GM12865 (cell line): ENCODE measurements at places on chromosomes 16 and 17.
A peak's percentile ranks its signal among the peaks of the same experiment; 100 is the strongest.

DNA sequence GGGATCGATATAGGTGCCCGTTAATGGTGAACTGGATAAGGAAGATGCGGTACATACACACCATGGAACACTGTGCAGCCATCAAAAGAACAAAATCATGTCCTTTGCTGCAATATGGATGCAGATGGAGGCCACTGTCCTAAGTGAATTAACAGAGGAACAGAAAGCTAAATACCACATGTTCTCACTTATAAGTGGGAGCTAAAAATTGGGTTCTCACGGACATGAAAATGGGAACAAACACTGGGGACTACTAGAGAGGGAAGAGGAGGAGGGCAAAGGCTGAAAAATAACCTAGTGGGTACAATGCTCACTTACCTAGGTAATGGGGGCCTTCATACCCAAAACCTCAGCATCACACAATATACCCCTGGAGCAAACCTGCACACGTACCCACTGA lies 302.6 kb downstream of the XYLT1 start:
- no peak for DNase-seq

- peak; percentile 10 for DNase-seq
Measured at GRCh38 chr17:49316258-49316570, 45.8 kb downstream of the ZNF652 start.

DNA sequence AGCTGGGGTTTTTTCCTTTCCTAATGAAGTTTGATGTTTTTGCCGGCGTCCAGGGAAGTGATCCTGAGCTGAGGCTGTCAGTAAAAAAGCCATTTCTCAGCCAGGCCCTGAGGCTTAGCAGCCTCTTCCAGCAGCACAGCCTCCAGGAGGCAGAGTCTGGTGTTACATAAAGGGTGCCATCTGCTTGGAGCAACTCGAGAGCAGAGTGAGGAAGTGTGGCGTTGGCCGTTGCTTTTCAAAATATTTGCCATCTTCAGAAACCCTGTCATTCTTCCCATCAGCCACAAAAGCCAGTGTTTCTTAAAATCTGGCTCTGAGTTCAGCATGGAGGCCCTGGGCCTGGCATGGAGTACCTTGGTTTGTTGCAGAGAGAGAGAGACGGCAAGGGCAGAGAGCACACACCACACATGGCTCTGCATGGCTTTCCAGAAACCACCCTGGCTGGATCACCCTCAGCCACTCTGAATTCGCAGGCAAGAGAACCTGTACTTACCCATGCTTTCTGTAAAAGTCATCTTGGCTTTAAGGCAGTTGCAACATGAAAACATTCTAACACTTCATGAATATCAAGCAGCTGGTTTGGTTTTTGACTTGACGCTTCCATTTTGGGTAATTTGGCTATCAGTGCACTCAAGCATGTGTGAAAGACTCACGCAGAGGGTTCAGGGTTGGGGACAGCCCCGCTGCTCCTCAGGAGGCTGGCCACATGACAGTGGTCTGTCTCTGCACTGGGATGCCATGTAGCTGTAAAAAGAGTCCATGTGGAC lies 21.0 kb downstream of the PMM2 start:
- peak; percentile 67 for DNase-seq

GRCh38 chr17:50944054-50944901 lies 78.1 kb upstream of the TOB1 start:
- peak; percentile 58 for DNase-seq

GRCh38 chr17:2736956-2737355 lies 12.5 kb downstream of the CCDC92B start:
- DNase-seq: no peak

DNA sequence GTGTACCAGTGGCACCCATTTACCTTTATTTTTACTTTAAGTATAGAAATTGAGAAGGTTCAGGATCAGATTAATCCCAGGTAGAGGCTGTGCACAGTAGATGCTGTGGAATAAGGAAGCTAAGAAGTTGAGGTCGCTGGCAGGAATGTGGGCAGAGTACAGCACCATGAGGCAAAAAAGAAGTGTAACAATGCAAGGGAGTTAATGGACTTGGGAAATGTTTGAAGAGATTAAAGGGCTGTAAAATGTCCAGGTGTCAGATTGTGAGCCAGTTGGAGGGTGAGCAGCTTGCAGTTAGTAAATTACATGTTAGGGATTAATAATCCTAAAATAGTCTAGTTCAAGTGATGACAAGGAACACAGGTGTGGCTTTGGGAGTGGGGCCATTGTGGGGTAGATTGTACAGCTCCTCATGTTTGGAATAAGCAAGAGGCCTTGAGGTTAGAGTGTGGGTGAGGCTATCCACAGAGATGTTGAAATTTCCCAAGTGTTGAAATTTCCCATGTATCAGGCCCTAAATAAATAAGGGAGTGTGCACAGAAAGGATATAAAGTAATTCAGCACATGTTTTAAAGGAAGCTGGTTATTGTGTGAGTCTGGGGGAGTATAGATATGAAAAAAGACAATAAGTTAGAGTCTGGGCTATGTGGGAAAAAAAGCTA lies 21.5 kb downstream of the TAT start:
- no peak for DNase-seq

GRCh38 chr16:56108724-56109123 lies 82.6 kb upstream of the GNAO1 start:
- DNase-seq: no peak

DNA sequence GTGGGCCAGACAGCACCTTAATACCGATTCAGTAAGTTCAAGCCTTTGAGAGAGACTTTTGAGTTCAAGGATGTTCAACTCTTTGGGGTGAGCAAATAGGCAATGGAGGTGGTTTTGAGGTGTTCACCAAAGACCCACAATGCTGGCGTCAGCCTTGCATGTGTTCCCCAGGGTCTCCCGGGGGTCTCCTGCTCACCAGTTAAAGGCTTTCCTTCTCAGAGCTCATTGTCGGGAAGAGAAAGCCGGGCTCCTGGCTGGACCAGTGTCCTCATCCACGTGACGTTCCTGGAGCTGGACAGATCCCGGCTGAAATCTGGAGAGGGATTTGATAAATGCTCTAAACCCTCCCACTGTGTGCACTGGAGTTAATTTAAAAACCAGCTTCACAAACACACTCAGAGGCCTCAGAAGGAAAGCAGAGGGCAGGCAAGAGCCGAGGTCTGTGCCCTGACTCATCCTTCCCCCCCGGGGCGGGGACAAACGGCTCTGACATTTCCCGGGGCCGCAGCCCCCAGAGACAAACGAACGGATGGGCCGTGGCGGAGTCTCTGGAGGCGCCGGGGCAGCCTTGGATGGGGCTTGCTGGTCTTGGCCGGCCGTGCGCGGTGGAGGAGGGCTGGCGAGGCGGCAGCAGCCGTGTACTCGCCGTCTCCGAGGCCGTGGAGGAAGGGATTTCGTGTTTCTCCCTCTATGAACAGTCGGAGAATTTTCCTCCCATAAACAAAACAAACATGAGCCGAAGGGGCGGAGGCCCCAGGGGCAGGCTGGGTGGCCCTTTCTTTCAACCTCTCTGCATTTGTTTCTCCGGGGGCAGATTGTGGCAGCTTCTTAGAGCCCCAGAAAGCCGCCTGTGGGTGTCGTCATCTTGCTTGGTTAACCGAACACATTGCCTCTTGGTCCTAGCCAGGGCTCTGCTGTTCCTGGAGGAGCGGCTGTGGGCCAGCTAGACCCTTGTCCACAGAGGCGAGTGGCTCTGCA lies 94.2 kb downstream of the NTN1 start:
- DNase-seq: no peak

GRCh38 chr17:18025945-18026776 lies 12.8 kb downstream of the ATPAF2 start:
- DNase-seq: no peak

DNA sequence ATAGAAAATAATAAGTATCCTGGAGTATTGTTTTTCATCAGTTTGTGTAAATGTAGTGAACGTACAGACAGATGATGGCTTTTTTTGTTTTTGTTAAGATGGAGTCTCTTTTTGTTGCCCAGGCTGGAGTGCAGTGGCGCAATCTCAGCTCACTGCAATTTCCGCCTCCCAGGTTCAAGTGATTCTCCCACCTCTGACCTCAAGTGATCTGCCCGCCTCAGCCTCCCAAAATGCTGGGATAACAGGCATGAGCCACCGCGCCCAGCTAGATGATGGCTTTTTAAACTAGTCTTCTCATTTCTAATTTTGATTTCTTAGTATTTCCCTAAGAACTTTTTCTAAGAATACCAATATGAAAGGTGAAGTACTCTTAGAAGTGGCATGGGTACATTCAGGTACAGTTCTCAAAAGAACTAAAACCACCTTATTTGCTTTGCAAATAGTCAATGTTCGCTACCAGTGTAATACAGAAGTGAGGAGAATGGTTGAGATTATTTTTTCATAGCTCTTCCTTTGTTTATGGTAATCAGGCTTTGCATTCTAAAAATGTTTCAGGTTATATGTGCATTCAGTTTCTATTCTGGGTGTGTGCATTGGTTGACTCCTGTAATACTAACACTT lies 34.2 kb downstream of the TTC19 start:
- DNase-seq: peak; percentile 10

GRCh38 chr17:62681061-62681938 lies 53.8 kb downstream of the MRC2 start:
- no peak for DNase-seq

- DNase-seq: no peak
Measured at GRCh38 chr16:17229766-17230165, 241.0 kb downstream of the XYLT1 start.

DNA sequence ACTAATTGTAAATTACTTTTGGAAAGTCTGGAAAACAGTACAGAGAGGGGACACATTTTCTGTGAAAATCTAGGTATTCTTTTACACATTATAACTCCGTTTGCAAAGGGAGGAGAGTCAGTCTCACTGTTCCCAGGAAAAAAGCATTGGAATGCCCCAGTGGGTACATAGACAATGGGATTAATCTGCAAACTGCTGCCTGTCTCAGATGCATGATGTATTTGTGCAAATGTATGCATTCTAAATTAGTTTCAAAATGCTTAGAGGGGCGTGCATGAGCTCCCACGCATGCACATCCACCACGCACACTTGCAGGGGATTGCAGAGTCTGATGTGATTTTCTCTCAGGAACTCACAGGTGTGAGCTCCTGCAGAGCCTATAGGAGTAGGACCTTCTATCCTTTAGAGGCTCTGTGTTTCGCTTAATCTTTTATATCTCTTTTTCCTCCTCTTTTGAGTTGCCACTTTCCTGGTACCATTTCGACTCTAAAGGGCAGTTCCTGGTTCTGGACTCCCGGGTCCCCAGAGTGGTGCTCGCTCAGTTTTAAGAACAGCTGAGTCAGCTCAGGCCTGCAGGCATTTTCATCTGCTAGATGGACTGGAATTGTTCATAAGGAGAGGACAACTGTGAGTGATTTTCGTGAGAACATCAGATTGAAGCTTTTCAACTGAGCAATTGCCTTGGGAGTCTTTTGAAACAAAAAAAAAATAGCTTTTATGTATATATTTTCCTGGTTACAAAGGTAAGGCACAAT lies 1.1 kb downstream of the BCO1 start:
- DNase-seq: no peak

GRCh38 chr17:81008140-81008539 lies 16.5 kb downstream of the CHMP6 start:
- no peak for DNase-seq
